ENCODE measurements at places on chromosomes 6 and 20.

DNA sequence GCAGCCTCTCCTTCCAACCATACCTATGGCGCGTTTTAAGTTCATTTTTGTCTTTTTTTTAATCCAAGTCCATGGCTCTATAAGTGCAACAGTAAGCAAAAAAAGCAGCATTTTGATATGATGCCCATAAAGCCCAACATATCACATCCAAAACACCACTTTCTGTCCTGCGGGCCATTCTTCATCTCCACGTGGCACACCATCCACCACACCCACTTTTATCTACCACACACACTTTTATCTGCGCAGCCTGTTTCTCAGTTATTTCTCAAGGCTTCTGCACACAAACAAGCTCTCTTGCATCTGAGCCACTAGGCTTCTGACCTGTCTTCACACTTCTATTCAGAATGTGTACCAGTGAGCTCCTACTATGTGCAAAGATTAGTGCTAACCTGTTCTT lies 5.3 kb downstream of the GCLC start:
- no peak for DNase-seq

GRCh38 chr6:32149092-32149755 lies 2.5 kb downstream of the PRRT1 start:
- DNase-seq: no peak

- DNase-seq: no peak
These were observed 98.8 kb downstream of the HAO1 start for GRCh38 chr20:7841291-7841970.

GRCh38 chr20:1628621-1629020 lies 8.8 kb upstream of the SIRPB1 start:
- no peak for DNase-seq

DNA sequence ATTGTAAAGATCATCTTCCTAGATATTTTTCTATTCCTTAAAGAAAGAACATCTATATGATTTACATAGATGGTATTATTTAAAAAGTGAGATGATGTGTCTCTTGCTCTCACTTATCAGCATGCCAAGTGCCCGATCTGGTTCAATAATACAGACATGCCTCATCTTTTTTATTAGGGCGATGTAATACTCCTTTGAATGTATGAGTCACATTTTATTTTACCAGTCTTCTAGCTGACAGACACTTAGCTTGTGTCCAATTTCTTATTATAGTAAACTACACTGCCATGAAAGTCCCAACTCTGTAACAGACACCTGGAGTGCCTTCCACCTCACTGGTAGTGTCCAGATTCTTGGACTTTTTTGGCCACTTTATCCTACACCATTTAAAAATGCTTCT lies 586.6 kb upstream of the BTBD3 start:
- DNase-seq: no peak

- DNase-seq: no peak
These were observed 15.3 kb downstream of the HCK start for GRCh38 chr20:32067234-32067821.

- no peak for DNase-seq
These were observed 31.8 kb downstream of the GFOD1 start for GRCh38 chr6:13455552-13455966.

DNA sequence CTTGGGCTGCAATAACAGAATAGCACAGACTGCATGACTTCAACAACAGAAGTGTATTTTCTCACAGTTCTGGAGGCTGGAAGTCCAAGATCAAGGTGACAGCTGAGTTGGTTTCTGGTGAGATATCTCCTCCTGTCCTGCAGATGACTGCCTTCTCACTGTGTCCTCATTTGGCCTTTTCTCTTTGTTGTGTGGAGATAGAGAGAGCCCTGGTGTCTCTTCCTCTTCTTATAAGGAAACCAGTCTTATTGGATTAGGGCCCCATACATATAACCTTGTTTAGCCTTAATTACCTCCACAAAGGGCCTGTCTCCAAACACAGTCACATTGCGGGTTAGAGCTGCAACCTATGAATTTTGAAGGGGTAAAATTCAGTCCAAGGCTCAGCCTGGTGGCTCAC lies 57.0 kb upstream of the BMP6 start:
- DNase-seq: no peak

- no peak for DNase-seq
These were observed 121.5 kb downstream of the UST start for GRCh38 chr6:148868314-148868713.

DNA sequence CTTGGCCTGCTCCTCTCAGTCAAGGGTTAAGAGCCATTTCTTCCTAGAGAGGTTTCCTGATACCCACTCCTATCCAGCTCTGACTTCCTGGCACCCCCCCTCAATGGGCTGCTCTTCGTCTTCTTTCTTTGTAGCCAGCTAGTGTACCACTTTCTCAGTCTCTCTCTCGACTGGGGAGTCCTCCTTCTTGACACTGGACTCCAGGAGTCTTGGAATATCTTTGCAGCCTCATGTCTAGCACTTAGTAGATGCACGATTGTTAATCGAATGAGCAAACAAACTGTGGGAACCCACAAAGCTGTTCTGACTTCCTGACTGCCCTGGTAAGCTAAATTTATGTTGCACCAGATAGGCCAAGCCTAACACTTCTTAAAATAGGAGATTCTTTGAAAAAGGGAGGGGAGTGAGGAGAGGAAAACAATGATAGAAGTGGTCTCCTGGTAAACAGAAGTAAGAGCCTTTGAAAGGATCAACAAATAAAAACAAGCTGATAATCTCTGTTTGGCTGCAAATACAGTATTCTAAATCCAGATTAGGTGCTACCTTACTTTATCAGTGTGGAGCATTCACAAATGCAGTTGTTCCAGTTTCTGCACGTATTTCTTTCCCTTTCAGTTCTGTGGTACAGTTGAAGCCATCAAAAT lies 160.1 kb upstream of the CITED2 start:
- no peak for DNase-seq

- DNase-seq: no peak
These were observed 37.1 kb downstream of the SLC16A10 start for GRCh38 chr6:111124406-111124805.

DNA sequence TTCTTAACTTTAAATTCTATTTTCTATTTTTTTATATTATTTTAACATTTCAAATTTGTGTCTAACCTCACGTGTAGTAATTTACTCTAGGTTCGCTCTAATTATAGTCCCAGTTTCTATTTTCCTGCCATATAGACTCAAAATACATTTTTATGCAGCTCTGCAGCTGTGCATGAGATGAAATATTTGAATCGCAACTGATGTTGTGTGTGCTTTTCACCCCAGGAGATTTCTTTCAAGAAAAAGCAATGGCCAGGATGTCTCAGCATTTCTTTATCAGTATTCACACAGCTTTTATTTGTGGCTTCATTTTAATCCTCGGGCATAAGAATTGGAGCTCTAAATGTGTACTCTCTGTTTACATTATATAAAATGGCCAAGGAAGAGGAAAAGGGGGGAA lies 157.6 kb downstream of the HDGFL1 start:
- DNase-seq: no peak
